ENCODE measurements at places on chromosomes 1 and 21. TPM values are rescaled to one million over a fixed set of nuclear protein-coding genes. Genes with fewer than 3 reads are reported as not detected.

The FMO1 gene
- total RNA-seq, result not detected

The RHBDL2 gene
- not detected for total RNA-seq

The TFF2 gene
- not detected for total RNA-seq

The TEX38 gene
- total RNA-seq, result not detected

The RXFP4 gene
- not detected for total RNA-seq

The ATP1A2 gene
- total RNA-seq, result not detected

The SLC2A5 gene
- total RNA-seq, result 0.18 TPM

The CHRM3 gene
- 3.4 TPM for total RNA-seq

The PINK1 gene
- total RNA-seq, result 57.2 TPM

The GBP7 gene
- not detected for total RNA-seq

The CFHR3 gene
- total RNA-seq, result not detected

The KCNQ4 gene
- total RNA-seq, result 0.68 TPM

The OR2L3 gene
- not detected for total RNA-seq

The DEDD gene
- 43.8 TPM for total RNA-seq

The KCNN3 gene
- total RNA-seq, result 4.8 TPM

- no peak for DNase-seq
These were observed 22.2 kb upstream of the ABL2 start for GRCh38 chr1:179251675-179252074.

DNA sequence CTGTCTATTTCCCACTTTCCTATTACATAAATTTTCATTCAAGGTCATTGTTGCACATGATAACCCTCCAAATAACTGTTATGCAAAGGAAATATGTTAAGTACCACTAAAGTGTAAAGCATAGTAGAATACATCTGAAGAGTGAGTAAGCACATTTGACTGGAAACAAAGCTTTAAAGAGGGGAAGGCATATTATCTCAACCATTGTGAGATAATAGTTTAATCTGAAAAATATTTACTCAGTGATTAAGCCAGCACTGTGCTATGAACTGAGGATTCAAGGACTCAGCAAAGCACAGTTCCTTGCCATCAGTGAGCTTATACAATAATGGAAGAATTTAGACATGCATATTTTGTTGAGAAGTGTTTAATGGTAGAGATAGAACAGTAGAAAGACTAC, 127.4 kb downstream of the HMCN1 start:
- DNase-seq, result no peak

- DNase-seq, result no peak
These were observed 120.5 kb upstream of the HMGB4 start for GRCh38 chr1:33743221-33743998.

GRCh38 chr1:169163059-169163458, 56.6 kb downstream of the ATP1B1 start:
- DNase-seq, result no peak

GRCh38 chr1:83815330-83815729, 183.6 kb downstream of the TTLL7 start:
- DNase-seq, result no peak

DNA sequence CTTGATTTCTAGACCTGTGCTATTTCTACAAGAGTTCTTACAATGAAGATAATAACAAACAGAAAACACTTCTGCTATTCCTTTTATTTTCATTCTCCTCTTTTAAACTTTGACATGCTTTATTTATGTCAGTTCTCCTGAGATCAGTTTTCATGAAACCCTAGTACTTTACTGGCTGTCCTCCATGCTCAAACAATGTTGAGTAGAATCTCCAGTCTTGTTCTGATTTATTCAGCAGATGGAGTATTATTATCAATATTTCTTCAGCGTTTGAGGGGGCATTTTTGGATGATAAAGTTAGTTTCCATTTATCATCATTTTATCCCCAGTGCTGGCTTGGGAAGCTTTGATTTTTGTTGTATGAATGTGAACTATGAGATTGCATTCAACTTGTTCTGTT, 85.9 kb upstream of the WARS2 start:
- no peak for DNase-seq

DNA sequence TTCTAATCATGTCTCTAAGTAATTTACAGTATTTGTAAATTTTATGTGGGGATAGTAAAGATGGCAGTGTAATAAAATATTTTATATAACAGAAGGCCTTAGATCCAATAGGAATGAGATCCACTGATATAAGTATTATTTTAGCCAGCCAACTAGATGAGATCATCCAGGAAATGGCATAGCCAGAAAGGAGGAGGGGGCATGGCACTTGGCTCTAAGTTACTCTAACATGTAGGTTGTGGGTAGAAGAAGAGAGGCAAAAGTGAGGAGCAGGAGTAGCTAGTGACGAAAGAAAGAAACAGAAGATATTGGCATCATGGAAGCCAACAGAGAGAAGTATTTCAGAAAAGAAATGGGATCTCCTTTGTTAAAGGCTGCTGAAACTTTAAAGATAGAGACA, 426.1 kb downstream of the PTPRC start:
- no peak for DNase-seq

DNA sequence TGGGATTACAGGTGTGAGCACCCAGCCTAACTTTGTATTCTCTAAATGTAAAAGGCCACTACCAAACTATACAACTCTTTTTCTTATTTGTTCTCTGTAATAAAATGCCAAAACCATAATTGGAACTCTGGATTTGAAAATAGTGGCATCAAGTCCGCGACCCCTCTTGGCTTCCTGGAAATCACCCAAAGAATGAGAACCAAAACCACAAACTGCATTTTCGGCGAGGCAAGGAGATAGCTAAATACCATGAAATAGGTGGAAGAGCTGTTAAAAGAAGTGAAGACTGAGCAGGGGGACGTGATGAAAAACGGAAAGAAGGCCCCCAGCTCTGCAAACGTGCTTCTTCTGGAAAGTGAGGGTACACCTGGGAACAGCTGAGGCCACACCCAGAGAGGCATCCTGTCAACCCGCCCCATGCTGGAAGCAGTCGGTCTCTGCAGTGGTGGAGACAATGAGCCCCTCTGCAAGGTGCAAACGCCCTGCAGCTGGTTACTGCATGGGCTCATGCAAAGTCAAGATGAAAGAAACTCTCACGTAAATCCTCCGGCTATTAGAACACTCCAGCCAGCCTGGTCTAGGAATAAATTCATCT, 22.5 kb downstream of the VPS26C start:
- DNase-seq, result no peak

DNA sequence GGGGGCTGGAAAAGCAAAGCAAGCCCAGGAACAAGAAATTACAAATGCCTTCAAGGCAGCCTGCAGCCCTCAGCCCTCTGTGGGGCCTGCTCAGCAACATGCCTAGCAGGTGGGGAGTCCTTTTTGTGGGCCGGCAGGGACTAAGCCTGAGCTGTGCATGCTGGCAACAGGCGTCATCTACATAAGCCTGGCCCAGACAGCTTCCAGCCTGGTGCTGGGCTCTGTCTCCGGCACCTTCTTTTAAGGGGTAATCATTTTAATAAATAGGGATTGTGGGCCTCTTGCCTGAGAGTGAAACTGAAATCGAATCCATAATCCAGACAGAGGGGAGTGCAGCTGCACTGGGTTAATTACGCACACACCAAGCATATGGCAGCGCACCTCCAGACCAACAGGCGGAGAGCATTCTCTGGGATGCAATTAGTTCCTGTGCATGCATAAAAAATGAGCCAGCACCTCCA, 96.6 kb downstream of the DDX20 start:
- no peak for DNase-seq

DNA sequence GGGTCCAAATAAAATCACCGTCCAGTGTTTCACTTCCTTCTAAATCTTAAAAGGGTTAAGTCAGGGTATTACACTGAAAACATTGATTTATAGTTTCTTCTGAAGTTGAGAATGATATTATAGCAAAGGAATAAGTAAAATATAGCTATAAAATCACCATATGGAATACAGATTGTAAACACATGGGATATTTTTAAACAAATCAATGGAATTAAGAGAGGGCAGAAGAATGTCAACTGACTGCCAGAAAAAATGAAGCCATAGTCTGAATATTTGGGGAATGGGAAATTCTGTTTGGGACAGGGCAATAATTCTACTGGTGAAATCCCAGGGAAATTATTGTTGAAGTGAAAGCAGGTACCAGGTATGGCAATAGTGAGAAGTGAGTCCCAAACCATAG, 664.6 kb downstream of the NCAM2 start:
- DNase-seq, result no peak

GRCh38 chr21:45465105-45465504, 60.1 kb downstream of the COL18A1 start:
- no peak for DNase-seq

DNA sequence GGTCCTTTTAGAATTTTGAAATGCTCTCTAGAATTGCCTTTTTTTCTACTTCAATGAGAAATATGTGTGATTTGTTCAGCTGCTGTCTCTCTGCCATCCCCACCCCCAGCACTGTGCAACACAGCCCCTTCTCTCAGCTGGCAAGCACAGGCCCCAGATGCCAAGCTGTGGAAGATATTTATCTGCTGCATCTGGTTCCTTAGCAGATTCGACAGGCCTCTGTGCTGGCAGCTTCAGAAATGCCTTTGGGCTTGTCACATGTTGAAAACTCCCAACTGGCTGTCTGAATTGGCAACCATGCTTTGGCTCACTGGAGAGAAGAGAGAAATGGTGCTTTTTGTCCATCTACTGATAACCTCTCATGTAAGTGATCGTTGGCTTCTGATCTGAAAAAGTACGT, 206.7 kb upstream of the C1orf87 start:
- no peak for DNase-seq

DNA sequence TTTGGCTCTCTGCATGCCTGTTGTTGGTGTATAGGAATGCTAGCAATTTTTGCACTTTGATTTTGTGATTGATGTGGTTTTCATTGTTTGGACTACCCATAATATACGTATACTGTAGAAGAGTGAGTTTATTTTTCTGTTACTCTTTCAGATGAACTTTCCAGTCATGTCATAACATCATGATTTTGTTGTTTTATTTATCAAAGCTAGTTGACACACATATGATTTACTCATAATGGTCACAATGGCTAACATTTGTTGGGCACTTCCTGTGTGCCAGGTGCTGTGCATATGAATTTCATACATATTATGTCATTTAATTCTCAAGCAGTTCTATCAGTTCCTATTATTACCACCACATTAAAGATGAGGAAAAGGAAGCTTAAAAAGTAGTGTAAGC, 98.1 kb upstream of the GUCA2B start:
- no peak for DNase-seq

DNA sequence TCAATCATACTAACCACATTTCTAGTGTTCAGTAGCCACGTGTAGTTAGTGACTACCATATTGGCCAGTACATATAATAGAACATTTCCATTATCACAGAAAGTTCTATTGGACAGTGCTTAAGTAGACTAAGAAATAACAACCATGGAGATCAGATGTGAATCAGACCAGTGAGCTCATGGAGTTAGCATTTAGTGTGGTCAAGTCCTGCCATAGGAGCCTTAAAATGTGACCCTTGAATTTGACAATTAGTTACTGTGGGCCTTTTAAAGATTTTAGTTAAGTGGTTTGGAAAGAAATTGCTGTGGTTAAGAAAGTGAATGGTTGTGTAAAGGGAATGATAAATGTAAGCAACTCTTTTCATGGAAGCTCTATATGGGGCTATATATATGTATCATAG, 123.4 kb downstream of the POU2F1 start:
- no peak for DNase-seq

DNA sequence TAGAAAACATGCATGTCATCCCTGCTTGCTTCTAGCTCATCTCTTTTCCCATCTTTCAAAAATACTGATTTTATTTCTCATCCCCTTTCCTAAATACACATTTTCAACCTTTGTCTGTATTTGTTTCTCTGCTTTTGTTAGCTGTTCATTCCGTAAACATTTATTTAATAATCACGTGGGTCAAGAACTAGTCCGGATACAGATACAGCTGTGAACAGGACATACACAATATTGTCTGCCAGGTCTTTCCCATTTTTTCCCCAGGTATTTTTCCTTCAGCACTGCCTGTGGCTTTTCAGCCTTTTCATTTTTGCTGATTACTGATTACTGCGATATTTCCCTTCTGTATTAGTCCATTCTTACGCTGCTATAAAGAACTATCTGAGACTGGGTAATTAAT, 5.7 kb downstream of the PER3 start:
- DNase-seq, result no peak

DNA sequence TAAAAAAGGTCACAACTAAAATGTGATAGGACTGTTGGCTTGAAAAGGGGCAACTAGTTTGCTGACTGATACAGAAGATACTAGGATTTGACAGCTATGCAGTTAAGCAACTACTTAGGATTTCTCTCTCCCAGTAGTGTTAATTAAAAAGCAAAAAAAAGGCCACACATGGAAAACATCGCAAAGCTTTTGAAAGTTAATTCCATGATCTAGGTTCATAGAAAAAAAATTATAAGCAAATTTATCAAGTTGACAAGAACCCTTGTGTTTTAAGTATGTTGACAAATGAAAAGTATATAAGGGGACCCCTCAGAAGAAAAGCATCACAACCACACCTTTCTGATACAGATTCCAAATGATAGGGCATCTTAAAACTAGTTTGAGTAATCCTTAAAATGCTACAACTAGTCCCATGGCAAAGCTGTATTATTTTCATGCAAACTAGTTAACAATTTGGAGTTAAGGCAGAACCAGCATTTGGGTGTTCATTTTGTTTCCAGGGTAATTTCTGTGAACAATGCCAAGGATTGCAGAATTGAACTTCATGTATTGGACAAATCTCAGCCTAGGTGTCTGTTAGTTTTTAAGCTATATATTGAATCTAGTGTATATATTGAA, 4.1 kb downstream of the PNRC2 start:
- DNase-seq, result no peak

GRCh38 chr21:22314963-22315362, 1316.8 kb downstream of the NCAM2 start:
- no peak for DNase-seq

DNA sequence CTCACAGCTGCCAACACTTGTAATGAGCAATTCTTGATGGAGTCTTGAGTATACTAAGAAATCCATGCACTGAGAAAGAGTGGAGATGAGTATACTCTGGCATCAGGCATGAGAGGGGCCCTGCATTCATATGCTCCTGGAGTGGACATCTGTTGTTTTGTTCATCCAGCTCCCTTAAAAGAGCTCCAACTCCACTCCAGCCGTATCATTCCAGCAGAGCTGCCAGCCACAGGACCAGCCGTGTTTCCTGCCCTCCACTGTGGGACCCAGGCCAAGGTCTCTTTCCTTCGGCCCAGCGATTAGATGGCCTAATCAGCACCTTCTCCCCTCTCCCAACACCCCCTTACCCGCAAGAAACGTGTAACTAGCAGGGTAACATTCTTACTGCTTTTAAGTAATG, 144.5 kb downstream of the OMA1 start:
- no peak for DNase-seq

DNA sequence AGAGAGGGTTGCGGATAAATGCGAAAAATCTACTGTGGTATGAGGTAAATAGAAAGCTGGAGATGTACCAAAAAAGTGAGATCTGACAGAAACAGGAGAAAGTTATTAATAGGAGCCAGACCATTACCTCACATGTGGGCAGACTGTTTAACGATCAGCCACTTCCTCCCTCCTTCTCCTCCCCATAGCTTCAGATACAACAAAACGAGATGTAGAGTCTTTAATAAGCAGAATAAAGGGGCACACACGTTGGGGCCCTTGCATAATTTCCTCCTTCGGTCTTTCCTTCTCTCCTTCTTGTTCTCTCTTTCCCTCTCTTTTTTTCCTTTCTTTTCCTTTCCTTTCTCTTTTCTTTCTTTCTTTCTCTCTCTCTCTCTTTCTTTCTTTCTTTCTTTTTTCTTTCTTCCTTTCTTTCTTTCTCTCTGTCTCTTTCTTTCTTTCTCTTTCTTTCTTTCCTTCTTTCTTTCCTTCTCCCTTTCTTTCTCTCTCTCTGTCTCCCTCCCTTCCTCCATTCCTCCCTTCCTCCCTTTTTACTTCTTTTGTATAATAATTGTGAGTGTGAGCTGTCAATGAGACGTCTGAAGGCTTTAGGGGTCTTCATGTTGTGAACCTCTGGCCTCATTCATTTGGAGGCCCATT, 242.1 kb downstream of the GRIK1 start:
- DNase-seq, result no peak

All from glomerular endothelial cell (primary cell).